DMS79 treated with DMSO at 0.1 percent for 48 hours (cell line): ENCODE measurements at places on chromosomes 7 and 10.

DNA sequence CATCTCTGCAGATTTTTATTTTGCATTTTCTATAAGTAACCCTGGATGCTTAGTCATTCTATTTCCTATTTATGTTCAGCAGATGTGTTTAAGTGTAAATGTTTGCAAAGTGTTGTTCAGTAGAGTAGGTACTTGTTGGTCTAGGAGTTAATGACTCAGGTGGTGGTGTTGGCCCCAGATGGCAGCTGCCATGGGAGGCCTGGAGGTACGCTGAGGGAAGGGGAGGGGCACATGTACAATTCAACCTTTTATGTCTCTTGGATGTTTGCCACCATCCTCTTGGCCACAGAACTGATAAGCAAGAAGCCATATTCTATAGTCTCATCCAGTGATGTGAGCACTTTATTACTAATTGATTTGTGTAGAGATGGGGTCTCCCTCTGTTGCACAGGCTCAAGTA is 68.1 kb upstream of the SLC39A12 start:
- DNase-seq = no peak

DNA sequence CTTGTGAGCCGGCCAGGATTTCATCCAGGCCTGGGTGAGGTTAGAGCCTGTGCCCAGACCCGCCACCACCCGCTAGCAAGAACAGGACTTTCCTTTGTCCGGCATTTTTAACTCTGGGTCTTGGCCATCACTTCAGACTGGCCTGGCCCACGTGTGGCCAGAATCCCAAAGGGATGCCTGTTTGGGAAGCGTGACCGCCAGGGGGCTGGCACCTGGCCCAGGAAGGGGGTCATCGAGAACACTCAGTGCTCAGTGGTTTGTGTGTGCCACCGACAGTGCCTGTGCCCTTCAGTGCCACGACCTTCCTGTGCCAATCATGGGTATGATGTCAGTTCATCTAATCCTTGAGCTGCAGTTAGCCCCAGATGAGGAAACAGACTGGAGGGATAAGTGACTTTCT is 85.0 kb downstream of the ZMIZ1 start:
- no peak for DNase-seq

DNA sequence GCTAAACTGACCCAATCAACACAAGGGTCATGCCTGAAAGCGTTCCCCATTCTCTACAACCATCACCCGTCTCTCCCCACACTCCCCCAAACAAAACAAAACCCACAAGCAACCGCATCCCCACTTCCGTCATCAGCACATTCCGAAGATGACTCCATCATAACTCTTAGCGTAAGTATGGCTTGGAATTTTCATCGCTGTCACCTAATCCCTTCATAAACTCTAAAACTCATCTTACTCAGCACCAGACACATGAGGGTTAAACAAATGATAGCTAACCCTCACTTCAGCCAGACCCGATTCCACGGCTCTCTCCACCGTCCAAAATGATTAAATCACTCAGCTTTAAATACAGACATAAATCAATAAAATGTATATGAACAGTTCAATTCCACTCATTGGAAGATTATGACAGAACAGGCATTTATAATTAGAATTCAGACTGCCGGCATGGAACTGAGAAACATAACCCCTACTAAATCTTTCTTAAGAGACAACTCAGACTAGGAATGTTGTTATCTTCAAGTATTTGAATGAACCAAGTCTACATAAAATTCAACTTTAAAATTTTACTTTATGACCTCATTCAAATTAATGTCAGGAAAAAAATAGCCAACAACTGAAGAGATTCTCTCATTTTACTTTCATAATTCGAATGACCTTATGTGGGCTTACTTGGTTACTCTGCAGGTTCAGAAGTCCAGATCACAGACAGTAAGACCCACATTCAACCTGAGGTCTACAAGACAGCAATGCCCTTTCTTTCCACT is 215.9 kb downstream of the PARD3 start:
- DNase-seq = no peak

DNA sequence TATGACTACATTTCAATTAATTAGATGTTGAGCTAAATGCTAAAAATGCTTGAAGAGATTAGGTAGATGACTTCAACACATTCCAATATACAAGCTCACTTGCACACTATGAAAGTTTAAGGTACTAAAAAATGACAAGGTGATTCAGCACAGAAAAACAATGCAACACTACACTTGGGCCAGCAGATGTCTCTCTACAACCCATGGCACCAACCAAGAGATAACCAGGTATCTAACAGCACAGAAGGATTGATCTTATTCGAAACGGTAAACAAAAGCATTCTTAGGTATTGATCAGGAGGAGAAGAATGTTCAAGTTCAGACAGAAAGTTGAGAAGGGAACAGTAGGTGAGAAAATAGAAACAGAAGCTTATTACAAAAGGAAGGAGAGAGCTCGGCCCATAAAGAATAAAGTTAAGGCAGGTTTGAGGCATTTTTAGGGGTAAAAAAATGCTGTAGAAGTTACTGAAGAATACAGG is 248.2 kb upstream of the KLF14 start:
- DNase-seq = peak; percentile 38

- no peak for DNase-seq
Observed at GRCh38 chr7:157846271-157846670, 509.5 kb downstream of the DNAJB6 start.

GRCh38 chr7:97006055-97006815 is 882 bp downstream of the DLX6 start:
- no peak for DNase-seq
